CD4-positive, alpha-beta T cell treated with Interleukin-21 for 1 hour (primary cell): ENCODE measurements at places on chromosomes 6 and 20.

- no peak for DNase-seq
These were observed 10.4 kb upstream of the KCNK5 start for GRCh38 chr6:39239527-39240154.

- DNase-seq = no peak
These were observed 4.5 kb upstream of the NKAIN4 start for GRCh38 chr20:63258781-63259180.

DNA sequence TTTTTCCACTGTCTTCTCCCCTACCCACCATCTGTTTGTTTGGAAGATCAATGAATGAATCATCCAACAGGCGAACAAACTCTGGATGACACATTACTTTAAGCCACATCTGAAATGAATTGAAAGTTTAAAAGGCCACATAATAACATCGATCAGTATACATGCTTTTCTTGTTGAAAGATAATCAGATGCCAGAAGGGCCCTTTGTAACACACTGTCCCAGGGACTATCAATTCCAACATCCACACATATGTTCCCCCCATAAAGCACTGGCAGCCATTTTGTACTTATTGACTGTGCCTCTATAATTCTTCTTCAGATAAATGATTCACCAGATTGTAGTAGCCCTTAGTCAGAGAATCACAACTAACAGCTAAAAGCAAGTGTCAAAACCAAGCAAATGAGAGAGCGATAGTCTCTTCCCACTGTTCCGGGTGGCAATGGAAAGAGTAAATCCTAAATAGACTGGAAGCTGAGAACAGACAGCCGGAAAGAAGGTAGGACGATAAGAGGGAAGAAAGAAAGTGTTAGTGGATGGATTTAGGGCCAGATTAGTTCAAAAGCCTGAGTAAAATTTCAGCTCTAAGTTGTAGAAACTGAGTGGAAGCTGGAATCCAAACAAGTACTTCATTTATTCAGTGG, 184.9 kb upstream of the TENT5A start:
- DNase-seq = no peak

DNA sequence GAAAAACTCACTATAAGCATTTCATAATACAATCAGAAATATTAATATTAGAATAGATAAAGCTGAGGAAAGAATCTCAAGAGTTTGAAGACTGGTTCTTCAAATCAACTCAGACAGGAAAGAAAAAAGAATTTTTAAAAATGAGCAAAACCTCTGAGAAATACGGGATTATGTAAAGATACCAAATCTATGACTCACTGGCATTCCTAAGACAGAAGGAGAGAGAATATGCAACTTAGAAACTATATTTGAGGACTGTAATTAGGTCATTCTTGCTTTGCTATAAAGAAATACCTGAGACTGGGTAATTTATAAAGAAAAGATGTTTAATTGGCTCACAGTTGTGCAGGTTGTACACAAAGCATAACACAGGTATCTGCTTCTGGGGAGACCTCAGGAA, 665.1 kb downstream of the RNF144B start:
- DNase-seq = no peak

- DNase-seq = peak; percentile 67
These were observed 66.7 kb upstream of the TIAM2 start for GRCh38 chr6:154928325-154928922.

- no peak for DNase-seq
These were observed 64.6 kb upstream of the PIM1 start for GRCh38 chr6:37105148-37106050.

- no peak for DNase-seq
These were observed 47.6 kb upstream of the RBM24 start for GRCh38 chr6:17233531-17233930.

DNA sequence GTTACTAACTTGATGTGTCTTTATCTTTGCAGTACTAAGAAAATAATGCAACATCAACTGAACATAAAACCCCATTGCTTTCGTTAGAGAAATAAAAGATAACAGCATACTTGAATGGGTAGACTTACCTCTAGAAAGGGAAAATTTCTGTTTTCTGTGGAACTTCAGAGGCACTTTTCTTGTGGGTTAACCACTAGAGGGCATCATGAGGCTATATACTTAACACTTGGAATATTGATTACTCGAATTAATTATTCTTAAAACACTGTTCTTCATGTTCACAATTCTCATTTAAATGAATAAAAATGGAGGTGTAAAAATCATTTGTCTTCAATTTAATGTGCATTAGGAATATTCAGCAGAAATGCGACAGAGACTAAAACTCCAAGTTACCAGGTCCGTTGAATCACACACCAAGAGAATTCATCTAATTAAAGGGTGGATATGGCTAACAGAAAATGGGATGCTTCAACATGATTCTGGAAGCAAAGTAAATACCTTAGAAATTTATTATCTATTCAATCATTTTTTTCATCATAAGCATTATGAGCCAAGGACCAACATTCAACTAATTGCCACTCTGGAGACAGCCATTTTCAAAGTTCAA, 330.8 kb upstream of the PREP start:
- peak; percentile 52 for DNase-seq

DNA sequence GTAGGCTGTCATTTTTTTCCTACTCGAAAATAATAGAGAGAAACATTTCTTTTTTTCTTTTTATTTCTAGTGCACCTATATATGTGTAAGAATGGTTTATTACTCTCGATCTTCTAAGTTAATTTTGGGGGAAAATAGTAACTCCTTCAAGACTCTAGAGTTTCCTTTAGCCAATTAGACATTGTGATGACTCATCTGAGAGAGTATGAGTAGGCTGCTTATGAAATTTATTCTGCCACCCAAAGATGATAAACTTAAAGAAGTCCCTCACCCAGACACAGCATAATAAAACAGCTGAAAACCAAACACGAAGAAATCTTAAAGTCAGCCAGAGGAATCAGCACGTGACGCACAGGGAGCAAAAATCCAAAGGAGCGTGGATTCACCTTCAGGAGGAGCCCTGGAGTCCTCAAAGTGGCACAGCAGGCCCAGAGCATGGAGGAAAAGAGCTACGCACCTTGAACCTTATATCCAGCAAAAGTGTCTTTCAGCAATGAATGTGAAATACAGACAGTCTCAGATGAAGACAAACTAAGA, 81.9 kb downstream of the ERMARD start:
- no peak for DNase-seq

GRCh38 chr6:170295510-170296422, 4.9 kb upstream of the DLL1 start:
- DNase-seq = no peak

- no peak for DNase-seq
These were observed 39.8 kb upstream of the SMIM29 start for GRCh38 chr6:34288581-34288980.

DNA sequence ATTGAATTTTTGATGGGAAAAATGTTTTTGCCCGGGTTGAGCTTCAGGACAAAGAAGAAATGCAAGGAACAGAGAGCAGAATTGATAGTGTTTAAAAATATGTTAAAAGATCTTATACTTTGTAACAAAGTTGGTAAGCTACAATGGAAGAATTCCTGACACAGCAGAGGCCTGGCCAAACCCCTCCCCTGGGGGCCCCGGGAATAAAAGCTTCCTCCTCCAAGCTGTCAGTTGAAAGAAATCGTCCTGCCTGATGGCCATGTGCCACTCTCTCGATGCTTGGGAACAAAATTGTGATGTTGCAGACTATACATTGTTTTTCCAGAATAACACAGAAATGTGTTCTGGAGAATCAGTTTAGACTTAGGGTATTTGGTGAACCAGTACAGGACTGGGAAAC, 14.2 kb upstream of the TOX2 start:
- no peak for DNase-seq

GRCh38 chr20:53881362-53881761, 189.0 kb downstream of the BCAS1 start:
- DNase-seq = no peak

- no peak for DNase-seq
These were observed 130.6 kb downstream of the RFX6 start for GRCh38 chr6:117007659-117008058.

DNA sequence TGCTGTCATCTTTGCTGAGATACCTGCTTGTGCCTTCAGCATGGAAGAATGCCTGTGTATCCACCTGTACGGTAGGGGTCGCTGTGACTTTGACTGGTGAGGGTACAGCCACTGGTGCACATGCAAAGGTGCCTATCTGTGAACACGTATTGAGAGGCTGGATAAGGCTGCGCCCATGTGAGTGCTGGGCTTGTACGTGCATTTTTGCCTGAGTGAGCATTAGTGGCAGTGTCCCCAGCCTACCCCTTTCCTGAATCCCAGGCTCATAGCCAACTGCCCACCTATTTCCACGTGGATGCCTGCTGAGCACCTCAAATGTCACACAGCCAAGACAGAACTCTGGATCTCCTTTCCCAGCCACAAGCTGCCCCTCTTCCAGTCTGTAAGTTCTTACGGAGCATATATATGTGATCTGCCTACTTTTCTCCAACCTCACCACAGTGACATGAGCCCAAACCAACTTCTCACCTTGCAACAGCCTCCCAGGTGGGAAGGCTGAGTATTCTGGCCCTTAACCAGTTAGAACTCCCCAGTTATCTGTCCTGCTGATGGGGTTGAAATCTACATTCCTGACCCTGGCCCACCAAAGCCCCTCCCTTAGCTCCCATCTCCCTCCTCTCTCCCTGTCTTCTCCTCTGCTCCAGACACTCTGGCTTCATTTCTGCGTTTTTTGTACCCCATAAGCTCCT, 1.1 kb upstream of the SLC2A10 start:
- no peak for DNase-seq

- DNase-seq = no peak
These were observed 193.4 kb downstream of the CD83 start for GRCh38 chr6:14310960-14311359.
